ENCODE measurements at places on chromosomes 7 and 10. TPM values are rescaled to one million over a fixed set of nuclear protein-coding genes. Genes with fewer than 3 reads are reported as not detected.

The AQP1 gene
- 0.18 TPM for total RNA-seq

DNA sequence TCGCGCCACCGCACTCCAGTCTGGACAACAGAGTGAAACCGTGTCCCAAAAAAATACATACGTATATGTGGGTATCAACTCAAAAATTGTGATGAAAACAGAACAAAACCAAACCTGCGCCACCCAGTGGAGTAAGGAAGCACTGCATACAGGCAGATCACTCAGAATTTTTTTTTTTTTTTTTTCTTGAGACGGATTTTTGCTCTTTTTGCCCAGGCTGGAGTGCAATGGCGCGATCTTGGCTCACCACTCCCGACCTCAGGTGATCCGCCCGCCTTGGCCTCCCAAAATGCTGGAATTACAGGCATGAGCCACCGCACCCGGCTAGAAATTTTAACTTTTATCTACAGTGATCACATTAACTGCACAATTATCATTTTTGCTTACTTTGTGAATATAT is 9.1 kb upstream of the TMEM236 start:
- peak; percentile 76 for DNase-seq

GRCh38 chr10:110081911-110082310 is 74.1 kb downstream of the ADD3 start:
- DNase-seq, result no peak

The OGDHL gene
- not detected for total RNA-seq

GRCh38 chr7:95723583-95724180 is 48.7 kb upstream of the DYNC1I1 start:
- DNase-seq, result no peak

- no peak for DNase-seq
Observed at GRCh38 chr7:3893151-3893788, 592.2 kb downstream of the SDK1 start.

DNA sequence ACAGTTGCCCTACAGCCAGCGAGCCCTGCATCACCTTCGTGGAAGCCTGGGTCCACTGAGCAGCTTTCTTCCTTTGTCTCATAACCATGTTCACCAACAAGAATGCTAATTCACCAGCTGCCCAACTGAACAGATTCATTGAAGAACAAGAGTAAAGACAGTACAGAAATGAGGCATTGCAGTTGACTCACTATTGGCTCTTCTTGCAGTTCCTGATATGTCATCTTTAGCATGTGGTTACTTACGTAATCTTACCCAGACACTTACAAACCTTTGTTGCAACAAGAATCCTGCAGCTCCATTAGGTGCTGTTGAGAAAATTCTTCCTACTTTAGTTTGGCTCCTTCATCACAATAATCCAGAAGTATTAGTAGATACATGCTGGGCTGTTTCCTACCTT is 174.0 kb upstream of the TPK1 start:
- DNase-seq, result no peak

DNA sequence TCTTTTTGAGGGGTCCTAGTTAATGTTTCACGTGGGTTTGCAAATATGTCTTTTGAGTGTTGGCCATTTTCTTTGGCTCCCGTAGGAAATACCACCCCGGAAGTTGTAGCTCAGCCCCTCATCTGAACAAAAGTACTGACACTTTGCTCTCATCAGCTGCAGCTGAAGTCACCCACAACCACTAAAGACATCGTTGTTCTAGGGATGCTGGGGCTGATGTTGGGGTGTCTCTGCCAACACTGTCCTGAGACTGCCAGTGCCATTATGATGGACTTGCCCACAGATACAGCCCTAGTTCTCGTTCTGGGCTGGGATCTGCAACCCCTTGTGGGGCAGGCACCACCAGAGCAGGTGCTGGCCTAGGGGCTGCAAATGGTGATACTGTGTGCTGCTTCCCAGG is 82.6 kb upstream of the ARHGAP21 start:
- no peak for DNase-seq

DNA sequence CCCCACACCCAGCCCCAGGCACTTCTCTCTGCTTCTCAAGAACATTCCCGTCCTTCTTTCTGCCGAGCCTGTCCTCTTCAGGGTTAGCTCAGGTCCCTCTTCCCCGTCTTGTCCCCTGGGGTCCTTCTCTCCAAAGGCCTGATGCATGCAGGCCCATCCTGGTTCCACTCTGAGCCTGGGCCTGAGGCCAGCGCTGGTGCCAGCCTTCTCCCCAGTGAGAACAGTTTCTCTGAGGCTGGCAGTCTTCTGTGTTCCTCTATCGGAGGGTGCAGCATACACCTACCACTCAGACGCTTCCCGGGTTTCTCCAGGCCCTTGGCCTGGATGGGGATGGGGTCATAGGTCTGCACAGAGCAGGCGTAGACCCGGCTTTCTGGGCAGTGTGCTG is 14.6 kb downstream of the AP5Z1 start:
- DNase-seq, result no peak

DNA sequence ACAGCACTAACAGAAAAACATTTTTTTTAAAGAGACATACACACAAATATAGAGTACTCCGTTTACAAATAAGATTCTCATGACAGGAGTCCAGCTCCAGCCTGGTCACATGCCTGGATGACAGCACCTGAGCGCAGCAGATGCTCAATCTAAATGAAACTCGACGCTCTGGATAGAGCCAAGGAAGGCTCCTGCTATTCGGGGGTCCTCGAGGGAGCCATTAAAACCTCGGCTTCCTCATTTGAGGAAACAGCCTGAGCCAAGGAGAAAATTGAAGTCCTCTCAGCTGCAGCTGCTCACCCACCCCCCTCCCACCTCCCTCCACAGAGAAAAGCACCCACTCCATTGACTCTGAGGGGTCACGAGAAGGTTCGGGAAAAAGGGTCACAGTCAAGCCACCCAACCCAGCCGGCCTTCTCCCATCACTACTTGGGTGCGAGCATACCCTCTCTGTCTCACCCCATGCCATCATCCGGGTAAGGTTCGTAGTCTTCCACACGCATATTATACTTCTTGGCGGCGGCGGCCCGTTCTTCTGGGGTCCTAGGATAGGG is 673 bp downstream of the NDUFB8 start:
- no peak for DNase-seq

- no peak for DNase-seq
Observed at GRCh38 chr7:2820508-2820934, 23.6 kb downstream of the GNA12 start.

The TMEM176A gene
- total RNA-seq, result not detected

The OR2A12 gene
- total RNA-seq, result not detected

GRCh38 chr10:108957681-108958080 is 965.6 kb downstream of the XPNPEP1 start:
- no peak for DNase-seq

DNA sequence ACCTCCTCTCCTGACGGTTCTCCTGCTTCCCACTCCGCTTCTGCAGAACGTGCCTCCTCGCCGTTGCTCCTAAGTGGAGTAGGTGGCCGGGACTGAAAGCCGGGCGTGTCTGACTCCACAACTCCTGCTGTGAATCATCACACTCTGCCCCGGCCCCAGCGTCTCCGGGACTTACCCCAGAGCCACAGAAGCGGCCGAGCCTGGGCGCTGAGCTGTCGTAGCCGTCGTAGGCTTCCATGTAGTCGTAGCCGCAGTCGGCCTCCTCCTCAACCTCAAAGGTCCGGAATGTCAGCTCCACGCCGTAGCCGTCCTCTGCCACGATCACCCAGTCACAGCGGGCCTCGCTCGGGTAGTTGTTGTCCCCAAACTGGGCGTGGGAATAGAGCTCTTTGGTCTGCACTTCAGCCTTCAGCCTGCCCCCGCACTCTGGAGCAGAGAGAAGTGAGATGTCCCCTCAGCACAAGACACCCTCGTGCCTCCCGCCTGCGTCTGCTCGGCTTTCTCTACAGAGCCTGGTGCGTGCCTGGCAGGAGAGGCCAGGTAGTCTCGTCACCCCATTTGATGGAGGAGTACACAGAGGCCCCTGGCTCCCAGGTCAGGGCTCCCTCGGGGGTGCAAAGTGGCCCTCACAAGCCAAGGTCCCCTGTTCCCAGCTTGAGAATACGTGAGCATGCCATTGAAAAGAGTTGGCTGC is 11.2 kb upstream of the OPALIN start:
- no peak for DNase-seq

DNA sequence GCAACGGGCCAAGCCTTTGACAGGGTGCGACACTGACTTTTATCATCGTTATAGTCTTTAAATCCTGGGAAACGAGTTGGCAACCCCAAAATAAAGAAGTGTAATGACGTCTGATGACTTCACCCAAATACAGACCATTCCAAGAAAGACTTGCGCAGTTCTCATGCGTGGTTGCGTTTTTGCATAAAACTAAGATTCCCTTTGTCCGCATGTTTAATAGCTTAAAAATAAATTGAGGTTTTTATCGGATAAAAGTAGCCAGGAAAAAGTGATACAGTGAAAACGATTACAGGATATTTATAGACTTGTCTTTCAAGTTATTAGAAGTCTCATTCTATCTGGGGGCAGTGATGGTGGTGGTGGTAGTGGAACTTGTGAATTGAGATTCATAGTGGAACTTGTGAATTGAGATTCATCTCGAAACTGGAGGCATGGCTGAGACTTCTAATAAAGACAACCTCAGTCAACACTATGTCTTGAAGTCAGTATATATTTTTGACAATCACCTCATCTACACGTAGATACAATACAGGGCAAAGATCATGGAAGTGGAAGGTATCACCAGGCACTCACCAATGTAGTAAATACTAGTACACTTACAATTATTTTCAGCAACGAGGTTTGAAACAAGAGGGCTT is 1.2 kb upstream of the NAMPT start:
- peak; percentile 28 for DNase-seq

The HILPDA gene
- 53.4 TPM for total RNA-seq

The WNT8B gene
- total RNA-seq, result not detected

- DNase-seq, result no peak
Observed at GRCh38 chr10:92967641-92968040, 93.0 kb upstream of the CYP26C1 start.

GRCh38 chr7:1925349-1925748 is 255.3 kb downstream of the ELFN1 start:
- DNase-seq, result no peak

- DNase-seq, result no peak
Observed at GRCh38 chr10:119644205-119644814, 6.9 kb upstream of the BAG3 start.

DNA sequence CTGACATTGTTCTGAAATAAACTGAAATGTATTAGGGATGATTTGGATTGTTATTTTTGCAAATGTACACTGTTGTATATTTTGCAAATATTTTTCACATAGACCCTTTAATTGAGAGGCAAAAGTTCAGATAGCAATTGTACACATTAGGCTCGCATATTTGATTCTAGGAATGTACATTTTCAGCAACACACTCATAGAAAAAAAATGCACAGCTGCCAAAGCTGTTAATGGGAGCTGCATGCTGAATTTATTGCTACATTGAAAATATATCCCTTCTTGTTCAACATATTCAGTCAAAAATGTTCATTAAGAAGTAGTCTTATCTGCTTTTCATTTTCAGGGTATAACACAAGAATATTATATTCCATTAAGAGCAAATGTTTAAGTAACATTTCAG is 512.9 kb downstream of the ATRNL1 start:
- DNase-seq, result no peak

DNA sequence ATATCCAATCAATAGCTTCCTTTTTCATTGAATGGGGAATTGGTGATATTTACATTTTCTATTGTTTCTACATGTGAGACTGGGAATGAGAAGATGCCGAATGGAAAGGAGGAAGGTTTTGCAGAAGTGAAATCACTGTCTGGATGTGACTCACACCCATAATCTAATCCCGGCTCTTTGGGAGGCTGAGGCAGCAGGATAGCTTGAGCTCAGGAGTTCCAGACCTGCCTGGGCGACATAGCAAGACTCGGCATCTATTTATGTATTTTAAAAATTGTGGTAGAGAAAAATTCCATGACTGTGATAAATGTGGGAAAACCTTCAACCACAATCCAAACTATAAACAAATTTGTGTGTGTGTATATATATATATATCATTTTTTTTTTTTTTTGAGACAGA is 10.9 kb upstream of the FIS1 start:
- no peak for DNase-seq

DNA sequence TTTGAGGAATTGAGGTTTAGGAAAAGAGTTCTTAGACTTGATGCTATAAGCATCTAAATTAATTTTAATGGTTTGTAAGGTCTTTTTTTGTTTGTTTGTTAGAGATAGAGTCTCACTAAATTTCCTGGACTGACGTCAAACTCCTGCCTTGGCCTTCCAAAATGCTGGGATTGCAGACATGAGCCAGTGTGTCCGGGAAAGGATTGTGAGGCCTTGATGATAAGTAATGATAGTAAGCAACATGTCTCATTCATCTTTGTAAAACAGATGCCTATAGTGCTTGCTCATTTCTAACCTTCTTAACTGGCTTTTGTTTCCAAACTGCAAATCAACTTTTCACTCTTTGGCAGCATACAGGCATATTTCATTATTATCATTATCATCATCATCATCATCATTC is 176.0 kb upstream of the KCND2 start:
- DNase-seq, result no peak

- DNase-seq, result no peak
Observed at GRCh38 chr10:88108115-88108610, 244.7 kb downstream of the PTEN start.

The C7orf33 gene
- not detected for total RNA-seq

The SMNDC1 gene
- total RNA-seq, result 40.8 TPM

DNA sequence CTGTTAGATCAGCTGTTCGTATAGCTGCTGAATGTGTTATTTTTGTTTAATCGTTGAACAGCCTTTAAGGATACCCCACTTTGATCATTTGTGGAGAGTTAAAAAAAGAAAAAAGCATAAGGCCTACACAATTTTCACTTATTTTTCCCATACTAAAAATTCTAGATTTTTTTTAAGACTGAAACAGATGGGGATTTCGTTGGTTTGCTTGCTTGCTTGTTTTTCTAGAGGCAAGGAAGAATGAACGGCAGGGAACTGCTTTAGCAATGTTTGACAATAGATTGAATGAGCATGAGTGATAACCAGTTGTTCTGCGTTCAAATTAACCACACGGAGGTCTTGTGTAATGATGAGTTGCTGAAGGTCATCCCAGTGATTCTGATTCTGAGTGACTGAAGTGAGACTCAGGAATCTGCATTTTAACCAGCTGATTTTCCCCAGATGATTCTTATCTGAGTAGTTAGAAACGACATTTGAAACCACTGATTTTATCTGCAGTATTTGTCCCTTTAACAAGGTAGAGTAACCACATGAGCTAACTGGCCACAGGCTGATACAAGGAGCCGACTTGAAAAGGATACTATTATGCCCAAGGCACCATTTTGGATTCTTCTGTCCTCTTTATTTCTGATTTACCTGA is 85.9 kb downstream of the GPR37 start:
- no peak for DNase-seq

GRCh38 chr10:44006771-44007170 is 358.1 kb upstream of the ZNF32 start:
- DNase-seq, result no peak

GRCh38 chr10:36888925-36889573 is 236.3 kb upstream of the ANKRD30A start:
- DNase-seq, result peak; percentile 46

The PHKG1 gene
- 1.5 TPM for total RNA-seq

GRCh38 chr10:128103229-128103714 is 23.0 kb downstream of the MKI67 start:
- DNase-seq, result no peak

DNA sequence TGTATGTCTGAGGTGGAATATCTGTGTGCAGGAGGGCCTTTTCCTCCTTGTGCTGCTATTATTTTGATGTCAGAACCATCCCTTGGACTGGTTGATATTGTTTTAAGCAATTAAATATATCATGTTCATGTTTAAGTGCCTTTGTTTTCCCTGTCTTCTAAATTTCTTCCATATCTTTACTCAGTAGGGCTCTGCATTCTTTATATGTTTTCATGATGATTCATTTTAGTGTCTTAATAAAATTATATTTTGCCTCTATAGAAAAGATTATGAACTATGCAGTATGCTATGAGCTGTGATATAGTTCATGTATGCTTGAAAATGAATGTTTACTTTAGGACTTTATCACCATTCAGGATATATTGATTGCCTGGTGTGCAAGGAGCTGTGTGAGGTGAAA is 34.8 kb downstream of the AHR start:
- DNase-seq, result no peak

The CLDN15 gene
- 20.6 TPM for total RNA-seq
